ENCODE measurements at places on chromosomes 2 and 18.

DNA sequence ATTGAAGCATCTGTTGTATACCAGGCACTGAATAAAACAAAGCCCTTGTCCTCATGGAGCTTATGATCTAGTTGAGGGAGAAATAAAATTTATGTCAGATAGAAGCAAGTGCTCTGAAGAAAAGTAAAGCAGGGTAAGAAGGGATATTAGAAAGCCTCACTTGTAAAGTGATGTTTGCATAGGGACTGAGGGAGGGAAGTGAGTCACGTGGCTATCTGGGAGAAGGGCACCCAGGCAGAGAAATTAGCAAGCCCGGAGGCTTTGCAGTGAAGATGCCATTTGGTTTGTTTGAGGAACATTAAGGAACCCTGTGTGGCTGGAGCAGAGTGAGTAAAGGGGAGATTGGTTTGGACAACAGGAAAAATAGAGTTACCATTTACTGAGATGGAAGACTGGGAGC, 52.1 kb downstream of the RBBP8 start:
- no peak for DNase-seq

DNA sequence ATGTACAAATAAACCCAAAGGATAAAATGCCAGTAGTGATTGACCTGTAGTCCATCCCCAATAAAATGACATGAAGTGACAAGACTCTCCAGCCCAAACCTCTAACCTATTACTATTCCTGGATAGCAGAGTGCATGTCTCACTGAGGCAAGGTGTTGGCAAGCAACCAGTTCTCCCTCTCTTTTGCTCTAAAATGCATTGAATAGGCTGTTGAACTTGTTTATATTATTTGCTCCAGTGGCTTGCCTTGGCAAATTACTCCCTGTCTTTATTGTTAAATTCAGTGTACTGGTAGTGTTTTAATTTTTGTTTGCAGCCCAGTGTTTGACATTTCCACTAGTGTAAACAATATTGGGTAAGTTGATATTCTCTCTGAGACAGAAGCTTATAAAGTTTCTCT, 70.5 kb downstream of the CSRNP3 start:
- DNase-seq, result no peak

DNA sequence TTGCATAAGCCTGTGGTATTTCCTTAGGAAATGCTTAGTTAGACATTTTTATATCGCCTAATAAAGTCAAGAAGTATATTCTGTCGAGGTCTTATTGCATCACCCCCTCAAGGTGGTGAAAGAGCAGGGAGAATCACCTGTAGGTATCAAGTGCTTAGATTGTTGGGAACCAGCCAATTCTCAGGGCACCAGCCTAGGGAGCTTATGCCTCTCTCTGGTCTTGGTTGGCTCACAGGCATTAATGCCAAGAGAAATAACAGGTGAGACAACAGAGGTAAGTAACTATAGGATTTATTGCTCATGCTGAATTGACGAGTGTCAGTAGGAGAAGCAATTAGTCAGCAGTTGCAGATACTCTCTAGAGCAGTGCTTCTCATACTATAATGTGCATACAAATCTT, 663.3 kb upstream of the ZNF804A start:
- DNase-seq, result no peak

- no peak for DNase-seq
These were observed 41.2 kb upstream of the HNRNPA3 start for GRCh38 chr2:177171418-177171865.
